ENCODE measurements at places on chromosomes 13 and 19.

DNA sequence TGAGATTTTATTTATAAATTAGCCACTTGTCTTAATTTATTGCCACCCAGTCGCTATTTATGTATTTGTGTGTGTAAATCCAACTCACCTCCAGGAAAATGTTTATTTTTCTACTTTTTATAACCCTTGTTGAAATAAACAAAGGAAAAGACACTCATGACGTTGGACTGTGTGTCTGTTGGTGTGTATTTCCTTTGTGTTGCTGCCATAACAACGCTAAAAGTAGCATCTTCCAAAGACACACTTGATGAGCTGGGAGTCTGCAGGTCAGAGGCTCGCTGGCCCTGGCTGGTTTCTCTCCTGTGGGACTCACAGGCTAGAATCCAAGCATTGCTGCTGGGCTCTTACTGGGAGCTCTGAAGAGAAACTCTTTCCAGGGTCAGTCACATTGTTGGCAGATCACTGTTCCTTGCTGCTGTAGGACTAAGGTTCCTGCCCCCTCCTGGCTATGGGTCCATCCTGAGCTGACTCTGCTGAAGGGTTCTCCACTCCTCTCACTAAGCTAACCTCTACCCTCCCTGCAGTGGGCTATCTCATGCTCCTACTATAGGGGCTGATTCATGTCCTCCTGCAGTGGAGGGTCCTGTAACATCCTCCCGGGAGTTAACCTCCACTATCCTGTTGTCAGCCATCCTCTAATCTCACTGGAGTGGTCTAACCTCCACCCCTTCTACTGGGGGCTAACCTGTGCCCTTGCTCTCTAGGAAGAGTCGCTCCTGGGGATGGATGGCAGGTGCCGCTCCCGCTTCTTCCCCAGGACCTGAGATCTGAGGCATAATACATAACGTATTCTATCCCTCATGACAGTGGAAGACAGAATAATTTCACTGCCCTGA is 2.1 kb downstream of the IFNL2 start:
- no peak for DNase-seq

- DNase-seq, result no peak
These were observed 59.5 kb downstream of the ZIC5 start for GRCh38 chr13:99911965-99912566.

DNA sequence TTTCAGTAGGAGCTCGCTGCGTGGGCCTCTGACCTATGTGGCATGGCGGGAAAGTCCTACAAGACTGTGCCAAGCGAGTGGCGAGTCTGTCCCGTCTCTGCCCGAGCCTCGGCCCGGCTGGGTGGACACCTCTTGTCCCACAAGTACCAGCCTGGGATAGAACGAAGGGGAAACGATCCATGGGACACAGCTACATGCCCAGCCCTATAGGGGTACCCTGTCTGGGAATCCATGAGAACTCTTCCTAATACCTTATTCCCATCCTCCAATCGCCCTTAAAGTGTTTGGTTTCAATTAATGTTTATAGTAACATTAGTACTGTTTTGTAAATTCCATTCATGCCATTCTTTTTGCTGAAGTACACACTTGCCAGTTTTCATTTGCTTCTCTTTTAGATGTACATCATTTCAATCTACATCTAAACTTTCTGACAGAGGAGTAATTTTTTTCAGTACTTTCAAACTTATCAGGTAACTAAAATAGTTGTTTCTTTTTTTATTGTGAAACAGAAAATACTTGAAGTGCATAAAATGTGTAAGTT is 667 bp upstream of the ZNF790 start:
- DNase-seq, result no peak

DNA sequence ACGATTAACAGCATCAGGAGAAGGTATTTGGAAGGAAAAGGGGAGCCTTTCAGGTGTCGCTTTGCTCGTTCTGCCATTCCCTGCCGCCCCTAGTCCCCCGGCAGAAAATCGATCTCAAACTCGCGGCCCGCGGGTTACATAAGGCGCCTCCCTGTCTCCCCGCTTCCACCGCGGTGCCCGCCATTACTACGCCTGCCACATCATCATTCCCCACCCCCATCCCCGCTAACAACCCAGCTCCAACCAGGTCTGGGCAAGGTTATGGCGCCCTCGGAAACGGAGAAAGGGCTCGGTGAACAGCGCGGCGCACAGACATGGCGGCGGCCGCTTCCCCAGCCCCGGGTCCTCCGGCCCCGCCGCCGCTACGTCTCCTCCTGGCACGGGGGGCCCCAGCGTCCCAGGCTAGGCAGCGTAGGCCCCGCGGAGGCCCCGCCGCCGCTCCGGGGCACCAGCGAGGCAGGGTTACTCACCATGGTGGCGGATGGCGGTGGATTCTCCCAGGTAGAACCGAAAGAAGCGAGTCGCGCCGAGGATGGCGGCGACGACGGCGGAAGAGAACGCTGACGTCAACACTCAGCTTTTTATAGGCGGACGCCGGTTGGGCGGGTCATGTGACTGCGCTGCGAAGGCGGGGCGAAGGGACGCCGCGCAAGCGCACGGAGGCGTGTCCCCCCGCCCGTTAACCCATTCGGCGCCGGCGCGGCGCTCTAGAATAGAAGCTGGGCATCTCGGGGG is at the start of gene EEF2:
EEF2 (minus strand) TSS at position 556 of the 735 bp plus-strand sequence; CDS start at position 473, 83 bp downstream.
- DNase-seq, result peak; percentile 16

- no peak for DNase-seq
These were observed 83.9 kb upstream of the POSTN start for GRCh38 chr13:37682496-37682895.

DNA sequence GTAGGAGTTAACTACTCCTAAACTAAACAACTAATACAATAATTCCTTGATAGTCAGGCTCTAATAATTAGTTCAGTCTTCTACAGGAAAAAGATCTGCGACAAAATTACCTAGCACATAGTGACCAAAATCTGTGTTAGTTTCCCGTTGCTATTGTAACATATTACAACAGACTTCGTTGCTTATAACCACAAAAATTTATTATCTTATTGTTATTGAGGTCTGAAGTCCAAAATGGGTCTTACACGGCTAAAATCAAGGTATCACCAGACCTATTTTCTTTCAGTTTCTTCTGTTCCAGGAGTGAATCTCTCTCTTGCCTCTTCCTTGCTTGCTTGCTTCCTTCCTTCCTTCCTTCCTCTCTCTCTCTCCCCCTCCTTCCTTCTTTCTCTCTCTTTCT is 993.6 kb upstream of the SPRY2 start:
- no peak for DNase-seq

DNA sequence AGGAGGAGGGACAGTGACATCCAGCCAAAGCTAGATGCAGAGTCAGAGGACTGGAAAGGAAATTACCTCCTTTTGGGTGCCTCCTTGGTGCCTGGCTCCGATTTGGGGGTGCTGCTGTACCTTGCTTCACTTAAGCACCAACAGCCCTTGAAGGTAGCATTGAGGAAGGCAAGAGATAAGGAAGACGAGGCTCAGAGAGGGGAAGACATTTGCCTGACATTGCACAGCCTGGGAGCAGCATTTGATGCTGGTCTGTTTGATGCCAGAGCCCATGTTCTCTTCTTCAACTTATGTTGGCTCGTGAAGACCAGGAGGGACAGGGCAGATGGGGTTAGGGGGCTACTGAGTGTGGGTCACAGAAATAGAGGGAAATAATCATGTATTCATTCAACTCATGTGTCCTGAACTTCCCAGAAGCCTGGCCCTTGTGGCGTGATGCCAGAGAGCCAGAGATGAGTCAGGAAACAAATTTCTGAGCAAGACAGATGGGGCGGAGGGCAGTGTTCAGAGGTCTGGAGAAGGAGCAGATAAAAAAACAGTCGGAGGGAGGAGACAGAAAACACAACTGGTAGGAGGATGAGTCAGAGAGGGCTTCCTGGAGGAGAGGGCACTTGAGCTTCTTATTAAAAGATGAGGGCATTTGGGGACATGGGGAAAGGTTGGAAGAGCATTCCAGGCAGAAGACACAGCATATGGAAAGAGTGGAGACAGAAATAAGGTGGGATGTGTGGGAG is 3.0 kb upstream of the C19orf81 start:
- no peak for DNase-seq

DNA sequence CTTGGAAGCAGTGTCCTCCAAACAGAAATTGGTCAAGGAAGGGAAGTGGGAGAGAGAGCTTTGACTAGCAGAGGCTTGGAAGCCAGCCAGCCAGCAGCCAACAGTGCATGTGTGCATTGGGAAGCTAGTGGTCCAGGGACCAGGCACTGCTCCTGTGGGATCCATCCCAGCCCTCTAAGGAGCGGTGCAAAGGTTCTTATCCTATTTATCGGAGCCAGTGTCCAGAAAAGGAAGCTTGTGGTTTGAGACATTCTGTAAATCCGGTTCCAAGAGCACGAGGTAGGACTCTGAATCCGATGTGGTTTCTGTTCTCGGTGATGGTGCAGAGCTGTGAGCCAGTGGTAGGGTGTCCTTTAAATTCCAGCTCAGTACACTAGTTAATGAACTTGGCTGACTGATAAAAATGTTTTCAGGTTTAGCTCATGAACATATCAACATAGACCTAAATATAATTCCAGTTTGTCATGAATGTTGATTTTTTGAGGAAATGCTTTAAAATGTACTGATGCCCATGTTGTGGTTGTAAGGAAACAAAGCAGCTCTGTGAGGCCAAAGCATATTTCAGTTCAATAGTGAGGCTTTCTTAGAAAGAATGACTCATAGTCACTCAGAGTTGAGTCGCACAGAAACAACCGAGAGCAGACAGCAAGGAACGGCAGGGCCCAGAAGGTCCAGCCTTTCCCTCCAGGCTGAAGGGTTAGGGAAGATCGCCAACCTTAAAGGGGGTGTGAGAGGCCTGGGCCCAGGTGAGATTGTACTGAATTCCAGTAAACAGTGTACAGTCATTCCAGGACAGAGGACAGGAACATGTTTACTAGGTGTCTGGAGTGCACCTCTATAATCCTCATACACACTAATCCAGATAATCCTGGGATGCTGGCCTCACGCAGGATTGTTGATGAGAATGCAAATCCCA is 21.5 kb upstream of the GARRE1 start:
- DNase-seq, result no peak

DNA sequence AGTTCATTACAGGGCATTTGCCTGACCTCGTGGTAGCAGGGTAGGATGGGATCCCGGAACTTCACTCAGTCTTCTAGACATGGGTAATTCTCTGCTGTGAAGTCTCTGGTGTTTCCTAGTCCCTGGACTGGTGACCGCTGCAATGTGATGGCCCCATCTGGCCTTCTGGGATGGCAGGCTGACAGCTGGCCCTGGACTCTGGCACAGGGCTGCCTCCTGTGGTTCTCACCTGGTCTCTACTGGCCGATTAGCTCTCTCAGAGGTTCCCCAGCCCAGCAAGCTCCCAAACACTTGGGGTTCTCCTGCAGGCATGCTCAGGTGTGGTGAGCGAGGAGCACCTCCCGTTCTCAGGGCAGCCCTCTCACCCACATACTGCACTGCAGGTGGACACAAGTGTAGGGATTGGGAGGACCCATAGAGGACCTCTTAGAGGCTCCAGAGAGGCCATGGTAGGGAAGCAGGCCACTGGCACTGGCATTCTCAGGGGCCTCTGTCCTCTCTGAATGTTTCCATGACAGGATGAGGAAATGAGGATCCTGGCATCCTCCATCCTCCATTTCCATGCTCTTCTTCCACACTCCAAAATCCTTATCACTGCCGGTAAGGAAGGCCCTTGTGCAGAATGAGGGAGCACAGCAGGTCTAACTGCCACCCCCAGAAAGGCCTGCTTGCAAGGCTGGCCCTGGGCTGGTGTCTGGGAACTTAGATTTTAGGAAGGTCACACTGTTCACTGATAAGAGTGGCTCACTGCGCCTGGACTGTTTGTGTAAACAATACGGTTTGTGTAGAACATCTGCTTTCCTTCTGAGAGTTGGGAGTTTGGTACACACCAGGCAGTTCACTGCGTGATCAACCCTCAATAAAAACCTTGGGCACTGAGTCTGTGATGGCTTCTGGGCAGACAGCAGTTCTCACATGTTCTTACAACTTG is 31.5 kb upstream of the FARP1 start:
- no peak for DNase-seq

DNA sequence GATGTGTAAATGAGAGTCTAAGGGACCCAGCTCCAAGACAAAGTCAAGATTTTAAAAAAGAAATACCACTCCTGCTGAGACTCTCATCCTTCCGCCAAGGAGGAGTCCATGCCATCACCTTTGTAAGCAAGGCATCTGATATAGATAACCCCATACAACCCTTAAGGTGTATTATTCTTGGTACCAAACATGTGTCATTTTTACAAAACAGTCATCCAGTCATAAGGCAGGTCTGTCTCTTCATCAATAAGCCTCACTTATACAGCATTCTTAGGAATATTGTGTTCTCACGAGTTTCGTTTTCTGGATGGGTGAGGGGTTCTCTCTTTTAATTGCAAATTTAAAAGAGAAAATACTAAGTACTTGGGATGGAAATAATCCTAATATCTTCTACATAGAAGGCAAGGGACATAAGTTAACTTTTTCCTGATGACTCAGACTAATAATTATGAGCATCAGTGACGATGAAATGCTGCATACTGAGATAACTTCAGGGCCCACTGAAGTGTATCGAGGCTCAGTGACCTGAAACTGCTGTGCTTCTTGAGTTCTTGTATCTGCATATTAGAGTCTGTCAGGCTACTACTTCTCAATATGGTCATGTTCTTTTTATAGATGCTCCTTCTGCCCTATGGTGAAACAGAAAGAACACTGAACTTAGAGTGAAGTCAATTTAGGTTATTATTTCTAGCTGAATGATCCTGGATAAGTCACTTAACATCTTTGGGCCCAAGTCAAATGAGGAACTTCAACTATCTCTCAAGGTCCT is 166.6 kb downstream of the KLF12 start:
- no peak for DNase-seq
